Activated naive CD4-positive, alpha-beta T cell treated with anti-CD3 and anti-CD28 coated beads, Interleukin-2, amount 10 ng/mL, durations not matched to agents 7 days and 5 days (primary cell): ENCODE measurements at places on chromosomes 6 and 20.

DNA sequence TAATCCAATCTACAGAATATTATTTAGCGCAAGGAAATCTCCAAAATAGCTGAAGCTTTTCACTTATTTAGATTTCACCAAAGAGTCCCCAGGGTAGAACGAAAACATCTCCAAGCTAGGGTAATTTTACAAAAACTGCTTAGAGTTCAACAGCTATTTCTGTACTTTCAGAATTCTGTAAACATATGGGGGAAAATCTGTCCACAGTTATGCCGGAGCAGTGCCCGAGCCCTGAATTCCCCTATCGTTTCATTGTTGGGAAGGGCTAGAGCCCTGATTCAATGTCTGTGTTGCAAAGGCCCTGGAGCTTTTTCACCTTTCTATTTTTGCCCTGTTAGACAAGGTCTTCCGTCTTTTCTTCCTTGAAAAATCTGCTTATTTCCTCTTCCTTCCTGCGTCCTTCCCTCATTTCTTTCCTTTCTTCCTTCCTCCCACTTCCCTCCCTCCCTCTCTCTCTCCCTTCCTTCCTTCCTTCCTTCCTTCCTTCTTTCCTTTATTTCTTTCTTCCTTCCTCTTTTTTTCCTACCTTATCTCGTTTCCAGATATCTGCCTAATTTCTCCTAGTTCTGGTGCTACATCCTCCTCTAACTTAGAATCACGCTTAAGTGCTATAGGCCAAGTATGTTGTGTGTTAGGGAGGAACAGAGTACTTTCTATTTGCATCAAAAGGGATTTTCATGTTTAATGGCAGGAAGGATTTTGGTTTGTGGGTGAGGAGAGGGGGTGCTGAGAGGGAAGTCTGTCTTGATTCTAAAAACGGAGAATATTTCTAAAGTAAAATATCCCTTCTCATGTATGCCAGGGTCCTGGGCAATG lies 122.5 kb upstream of the BMP2 start:
- no peak overlapping the region for H3K27ac ChIP-seq

GRCh38 chr20:44137266-44137801 lies 49.7 kb downstream of the JPH2 start:
- DNase-seq, result no peak
- H3K27me3 ChIP-seq, result peaks cover 36% of the 10 kb centered on the region
- no peaks in the 10 kb centered on the region for H3K36me3 ChIP-seq
- no peak overlapping the region for H3K27ac ChIP-seq

DNA sequence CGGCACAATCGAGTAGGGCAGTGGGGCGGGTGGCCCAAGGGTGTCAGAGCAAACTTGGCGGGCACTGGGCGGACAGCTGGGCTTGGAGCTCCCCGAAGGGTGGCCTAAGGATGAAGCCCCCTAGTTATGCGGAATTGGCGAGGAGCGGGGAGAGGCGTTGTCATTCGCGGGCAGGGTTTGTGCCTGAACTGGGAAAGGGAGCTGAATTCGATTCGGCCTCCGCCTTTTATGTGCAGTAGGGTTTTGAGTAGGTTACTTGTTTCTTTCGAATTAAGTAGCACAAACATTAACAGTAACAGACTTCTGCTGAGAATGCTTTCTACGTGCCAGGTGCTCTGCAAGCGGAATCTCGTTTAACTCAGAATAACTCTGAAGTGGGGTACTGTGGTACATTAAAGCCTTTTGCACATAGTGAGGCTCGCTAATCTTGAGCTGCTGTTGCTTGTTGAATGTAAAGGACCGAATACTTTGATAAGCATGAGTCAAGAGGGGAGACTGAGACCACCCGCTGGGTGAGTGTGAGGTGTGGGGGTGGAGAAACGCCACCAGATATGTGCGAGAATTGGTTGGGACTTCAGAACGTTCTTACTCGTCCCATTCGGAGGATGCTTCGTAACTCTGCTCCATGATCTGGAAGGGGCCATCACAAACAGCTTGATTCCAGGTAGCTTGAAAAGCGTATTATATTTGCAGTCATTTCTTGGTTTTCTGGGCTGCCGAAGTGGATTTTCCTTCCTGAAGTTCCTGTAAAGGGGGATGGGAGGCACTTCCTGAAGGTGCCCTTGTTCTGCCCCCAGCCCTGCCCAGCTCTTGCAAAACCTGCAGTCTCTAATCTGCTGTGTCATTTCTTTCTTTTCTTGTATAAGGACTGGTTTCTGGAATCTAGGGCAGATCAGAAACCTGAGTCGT lies 833 bp downstream of the RAB5IF start:
- peak; percentile 34 for DNase-seq
- peaks cover 4% of the 10 kb centered on the region for H3K27me3 ChIP-seq
- peak overlapping the region; percentile 99 for H3K4me3 ChIP-seq
- H3K27ac ChIP-seq, result peak overlapping the region; percentile 95
- peaks cover 37% of the 10 kb centered on the region for H3K4me1 ChIP-seq

- H3K27me3 ChIP-seq, result peaks cover 3% of the 10 kb centered on the region
- no peaks in the 10 kb centered on the region for H3K36me3 ChIP-seq
- DNase-seq, result no peak
- no peak overlapping the region for H3K27ac ChIP-seq
- H3K4me1 ChIP-seq, result no peaks in the 10 kb centered on the region
Observed at GRCh38 chr6:18532139-18532538, 145.0 kb downstream of the RNF144B start.

GRCh38 chr6:106858653-106859092 lies 115.9 kb downstream of the CD24 start:
- peaks cover 14% of the 10 kb centered on the region for H3K27me3 ChIP-seq
- no peak for DNase-seq
- no peaks in the 10 kb centered on the region for H3K4me1 ChIP-seq
- H3K36me3 ChIP-seq, result no peaks in the 10 kb centered on the region
- no peak overlapping the region for H3K4me3 ChIP-seq

DNA sequence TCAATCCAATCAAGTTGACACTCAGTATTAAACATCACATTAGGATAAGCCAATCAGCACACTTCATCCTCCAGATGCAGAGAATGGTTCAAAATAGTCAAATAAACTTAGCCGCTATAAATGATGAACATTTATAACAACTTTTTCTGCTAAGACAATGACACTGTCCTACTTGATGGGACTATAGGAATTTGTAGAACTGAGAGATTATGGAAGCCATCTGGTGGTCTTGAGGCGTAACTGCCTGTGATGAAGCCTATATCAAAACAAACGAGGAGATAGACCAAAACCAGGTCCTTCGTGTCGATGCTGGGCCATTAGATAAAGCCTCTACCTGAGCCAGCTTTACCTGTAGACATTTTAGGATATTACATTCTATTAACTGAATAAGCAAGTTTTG lies 631.1 kb downstream of the COL12A1 start:
- H3K36me3 ChIP-seq, result no peaks in the 10 kb centered on the region
- H3K27me3 ChIP-seq, result no peaks in the 10 kb centered on the region
- H3K4me1 ChIP-seq, result no peaks in the 10 kb centered on the region
- H3K27ac ChIP-seq, result no peak overlapping the region

- no peak for DNase-seq
- no peak overlapping the region for H3K27ac ChIP-seq
- H3K4me3 ChIP-seq, result no peak overlapping the region
- H3K4me1 ChIP-seq, result no peaks in the 10 kb centered on the region
- H3K27me3 ChIP-seq, result no peaks in the 10 kb centered on the region
Observed at GRCh38 chr6:55758156-55758937, 117.0 kb downstream of the BMP5 start.

- no peak for DNase-seq
- no peak overlapping the region for H3K27ac ChIP-seq
- H3K27me3 ChIP-seq, result no peaks in the 10 kb centered on the region
- no peaks in the 10 kb centered on the region for H3K36me3 ChIP-seq
Observed at GRCh38 chr20:11921321-11921720, 3.6 kb downstream of the BTBD3 start.
